ENCODE measurements at places on chromosomes 3 and 15.

- no peak for DNase-seq
Observed at GRCh38 chr3:175558261-175558660, 699.1 kb downstream of the NAALADL2 start.

- no peak for DNase-seq
Observed at GRCh38 chr3:189655617-189656016, 24.4 kb downstream of the TP63 start.

DNA sequence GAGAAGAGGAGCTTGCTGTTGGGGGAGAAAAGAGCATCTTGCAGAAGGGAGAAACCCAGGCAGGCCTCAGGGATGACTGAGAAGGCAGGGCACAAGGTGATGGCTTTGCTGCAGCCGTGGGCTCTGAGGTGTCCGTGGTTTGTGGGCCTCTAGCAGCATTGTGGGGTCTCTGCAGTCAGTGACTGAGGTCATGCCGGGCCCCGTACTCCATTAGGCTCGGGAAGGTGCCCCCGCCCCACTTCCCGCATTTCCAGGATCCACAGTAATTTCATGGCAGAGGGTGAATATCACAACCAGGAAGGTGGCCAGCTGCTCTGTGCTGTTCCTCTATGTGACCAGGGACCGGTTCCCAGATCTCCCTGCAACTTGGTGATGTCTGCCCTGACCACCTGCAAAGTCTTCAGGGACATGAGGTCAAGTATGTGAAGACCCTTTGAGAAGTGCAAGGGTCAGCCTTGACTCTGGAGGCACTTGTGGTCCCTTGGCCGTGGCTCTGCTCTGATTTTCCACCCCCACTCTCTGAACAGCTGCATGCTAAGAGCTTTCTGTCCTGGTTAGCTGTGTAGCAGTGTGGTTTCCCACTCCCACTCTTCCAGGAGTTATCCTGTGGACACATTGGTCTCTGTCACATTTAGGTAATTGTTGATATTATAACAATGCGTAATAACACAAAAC, 3.6 kb downstream of the KLF13 start:
- DNase-seq = no peak

DNA sequence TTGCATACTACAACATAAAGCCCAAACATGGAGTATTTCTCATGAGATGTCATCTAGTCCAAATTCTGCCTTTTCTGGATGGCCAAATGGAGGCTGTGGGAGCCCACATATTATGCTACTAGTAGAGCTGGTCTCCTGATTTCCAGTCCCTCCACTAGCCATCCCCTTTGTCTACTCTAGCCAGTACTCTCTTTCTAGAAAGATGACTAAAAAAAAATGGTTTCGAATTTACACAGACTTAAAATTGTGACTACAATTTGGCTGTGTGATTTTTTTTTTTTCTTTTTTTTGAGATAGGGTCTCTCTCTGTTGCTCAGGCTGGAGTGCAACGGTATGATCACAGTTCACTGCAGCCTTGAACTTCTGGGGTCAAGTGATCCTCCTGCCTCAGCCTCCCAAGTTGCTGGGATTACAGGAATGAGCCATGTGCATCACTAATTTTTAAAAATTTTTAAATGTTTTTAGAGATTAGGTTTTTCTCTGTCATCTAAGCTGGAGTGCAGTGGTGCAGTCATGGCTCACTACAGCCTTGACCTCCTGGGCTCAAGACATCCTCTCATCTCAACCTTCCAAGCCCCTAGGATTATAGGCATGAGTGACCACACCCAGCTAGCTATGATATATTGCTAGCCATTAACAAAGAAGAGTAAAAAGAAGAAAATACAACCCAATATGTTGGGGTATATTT, 273.9 kb downstream of the ADAMTSL3 start:
- DNase-seq = no peak

DNA sequence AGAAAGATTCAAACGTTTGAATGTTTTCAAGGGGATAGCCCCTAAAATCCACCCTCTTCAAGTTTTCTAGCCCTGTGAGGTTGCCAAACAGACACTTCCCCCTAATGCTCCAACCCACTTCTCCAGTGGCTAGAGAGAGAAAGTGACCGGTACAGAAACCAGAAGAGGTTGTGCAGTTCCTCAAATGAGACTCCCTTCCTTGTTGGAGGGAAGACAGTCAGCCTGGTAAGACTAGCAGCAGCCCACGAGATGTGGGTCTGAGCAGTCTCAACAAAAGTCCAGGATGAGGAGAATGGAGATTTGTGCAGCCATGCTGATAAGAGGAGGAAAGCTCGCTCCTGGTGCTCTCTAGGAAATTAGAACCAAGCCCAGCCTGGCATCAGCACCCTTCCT, 222.8 kb upstream of the TPRG1 start:
- DNase-seq = no peak

GRCh38 chr3:19148768-19149091, 420 bp downstream of the KCNH8 start:
- no peak for DNase-seq

DNA sequence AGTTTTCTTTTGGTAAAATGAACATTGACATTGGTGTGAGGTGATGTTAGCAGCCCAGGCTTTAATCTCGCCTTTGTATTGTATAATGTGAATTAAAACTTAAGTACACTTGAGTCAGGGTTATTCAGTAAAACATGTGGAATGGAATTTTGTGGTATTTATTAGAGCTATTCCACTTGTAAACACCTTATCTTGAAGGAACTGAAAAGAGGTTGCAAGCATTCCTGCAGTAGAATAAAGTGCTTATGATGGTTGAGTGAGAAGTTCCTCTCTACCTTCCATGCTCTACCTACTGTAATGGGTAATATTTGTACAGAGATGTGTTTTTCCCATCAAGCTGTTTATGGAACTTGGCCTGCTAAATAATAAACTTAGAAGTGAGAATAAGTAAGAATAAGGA, 36.1 kb downstream of the HMG20A start:
- DNase-seq = no peak

GRCh38 chr3:59374818-59375211, 325.0 kb upstream of the CFAP20DC start:
- DNase-seq = no peak

- no peak for DNase-seq
Observed at GRCh38 chr3:47978386-47978785, 37.8 kb downstream of the MAP4 start.

DNA sequence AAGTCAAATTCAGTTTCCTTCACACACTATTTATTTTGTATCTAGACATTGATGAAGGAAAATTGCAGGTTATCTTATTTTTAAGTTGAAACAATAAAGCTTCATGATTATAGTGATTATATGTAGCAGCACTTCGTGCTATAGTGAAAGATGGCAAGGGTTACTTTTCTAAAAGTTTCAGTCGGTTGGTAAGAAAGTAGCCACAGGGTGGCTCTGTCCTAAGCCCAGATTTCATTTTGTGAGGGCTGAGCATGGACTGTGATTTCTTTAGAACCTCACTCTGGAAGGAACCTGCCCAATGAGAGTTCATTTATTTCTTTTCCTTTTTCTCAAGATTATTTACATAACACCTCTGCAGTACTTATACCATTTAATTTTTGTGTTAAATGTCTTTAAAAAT, 66.5 kb downstream of the NME9 start:
- DNase-seq = no peak

- DNase-seq = peak; percentile 89
Observed at GRCh38 chr15:65286069-65286703, 497 bp downstream of the PARP16 start.

DNA sequence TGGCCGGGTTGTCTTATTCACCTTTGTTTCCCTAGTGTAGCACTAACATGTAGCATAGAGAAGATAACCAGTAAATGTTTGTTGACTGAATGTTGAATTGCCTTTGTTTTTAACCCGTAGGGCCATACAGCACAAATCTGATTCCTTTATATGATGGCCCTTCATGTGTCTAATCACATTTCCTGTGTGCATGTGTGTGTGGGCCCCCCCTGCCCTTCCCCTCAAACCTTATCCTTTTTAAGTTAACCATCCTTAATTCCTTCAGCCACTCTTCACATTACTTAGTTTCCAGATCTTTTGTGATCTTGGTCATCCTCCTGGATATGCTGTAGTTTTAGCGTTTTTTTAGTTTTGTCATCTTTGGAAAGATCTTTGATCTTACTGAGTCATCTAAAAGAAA, 4.2 kb downstream of the NEO1 start:
- DNase-seq = no peak

DNA sequence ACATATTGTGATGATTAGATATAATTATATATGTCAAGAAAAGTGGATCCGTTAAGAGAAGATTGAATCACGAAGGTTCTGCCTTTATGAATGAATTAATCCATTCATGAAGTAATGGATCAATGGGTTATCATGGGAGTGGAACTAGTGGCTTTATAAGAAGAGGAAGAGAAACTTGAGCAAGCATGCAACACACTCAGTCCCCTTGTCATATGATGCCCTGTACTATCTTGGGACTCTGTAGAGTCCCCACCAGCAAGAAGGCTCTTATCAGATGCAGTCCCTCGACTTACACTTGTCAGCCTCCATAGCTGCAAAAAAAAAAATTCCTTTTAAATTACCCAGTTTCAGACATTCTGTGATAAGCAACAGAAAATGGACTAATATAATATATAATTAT, 301.9 kb downstream of the RAP2B start:
- DNase-seq = no peak

DNA sequence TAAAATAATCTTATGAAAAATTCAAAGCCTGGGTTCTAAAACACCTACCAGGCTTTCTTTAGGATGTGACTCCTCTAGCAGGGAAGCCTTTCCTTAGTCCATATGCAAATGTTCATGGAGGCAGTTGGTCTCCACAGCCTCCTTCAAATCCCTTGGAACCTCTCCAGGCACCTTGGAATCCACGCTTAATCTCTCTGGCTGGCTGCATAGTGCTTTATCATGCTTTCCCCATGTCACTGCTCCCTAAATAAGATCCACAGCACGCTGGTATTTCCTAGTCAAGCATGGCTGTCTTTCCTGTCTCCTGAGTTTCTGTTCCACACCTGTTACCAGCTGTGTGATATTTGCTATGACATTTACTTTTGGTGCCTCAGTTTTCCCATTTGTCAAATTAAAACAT, 71.3 kb downstream of the CLSTN2 start:
- DNase-seq = no peak

DNA sequence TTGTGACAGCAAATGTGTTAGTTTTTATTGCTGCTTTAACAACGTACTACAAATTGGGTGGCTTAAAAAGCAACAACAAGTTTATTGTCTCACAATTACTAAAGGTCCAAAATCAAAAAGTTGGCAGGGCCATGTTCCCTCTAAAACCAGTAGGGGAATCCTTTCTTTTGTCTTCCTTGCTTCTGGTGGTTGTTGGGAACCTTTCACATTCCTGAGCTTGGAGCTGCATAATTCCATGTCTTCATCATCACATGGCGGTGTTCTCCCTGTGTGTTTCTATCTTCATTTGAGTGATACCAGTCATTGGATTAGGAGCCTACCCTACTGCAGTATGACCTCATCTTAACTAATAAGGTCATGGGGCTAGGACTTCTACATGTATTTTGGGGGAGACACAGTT, 7.4 kb downstream of the SPRED1 start:
- DNase-seq = no peak

DNA sequence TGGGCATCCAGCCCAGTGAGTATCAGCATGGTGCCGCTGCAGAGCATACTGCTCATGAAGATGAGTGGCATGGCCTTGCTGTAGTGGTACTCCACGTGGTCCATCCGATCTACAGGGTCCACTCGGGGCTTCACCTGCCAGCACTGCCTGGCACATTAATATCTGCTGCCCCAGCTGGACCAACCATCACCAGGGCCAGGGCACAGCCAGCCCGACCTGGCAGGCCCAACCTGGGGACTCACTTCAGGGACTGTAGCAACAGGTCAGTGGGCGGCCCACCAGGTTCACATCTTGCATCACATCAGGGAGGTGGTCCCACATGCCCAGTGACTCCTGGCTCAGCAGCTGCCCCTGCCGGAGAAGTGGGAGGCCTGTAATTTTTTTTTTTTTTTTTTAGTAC, 48.1 kb downstream of the CDIN1 start:
- DNase-seq = no peak

DNA sequence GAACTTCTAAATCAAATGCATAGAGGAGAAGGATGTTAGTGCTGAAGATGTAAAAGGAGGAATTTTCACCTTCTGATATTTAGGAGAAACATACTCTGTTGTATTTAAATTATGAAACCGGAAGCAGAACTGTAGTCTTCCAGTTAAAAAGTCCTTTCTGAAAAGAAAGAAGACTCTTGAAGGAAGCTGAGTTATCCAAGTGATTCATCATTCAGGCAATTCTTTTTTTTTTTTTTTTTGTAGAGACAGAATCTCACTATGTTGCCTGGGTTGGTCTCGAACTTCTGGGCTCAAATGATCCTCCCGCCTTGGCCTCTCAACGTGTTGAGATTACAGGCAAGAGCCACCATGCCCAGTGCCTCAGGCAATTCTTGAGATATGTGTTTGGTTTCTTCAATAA, 424.8 kb upstream of the TPM1 start:
- no peak for DNase-seq

DNA sequence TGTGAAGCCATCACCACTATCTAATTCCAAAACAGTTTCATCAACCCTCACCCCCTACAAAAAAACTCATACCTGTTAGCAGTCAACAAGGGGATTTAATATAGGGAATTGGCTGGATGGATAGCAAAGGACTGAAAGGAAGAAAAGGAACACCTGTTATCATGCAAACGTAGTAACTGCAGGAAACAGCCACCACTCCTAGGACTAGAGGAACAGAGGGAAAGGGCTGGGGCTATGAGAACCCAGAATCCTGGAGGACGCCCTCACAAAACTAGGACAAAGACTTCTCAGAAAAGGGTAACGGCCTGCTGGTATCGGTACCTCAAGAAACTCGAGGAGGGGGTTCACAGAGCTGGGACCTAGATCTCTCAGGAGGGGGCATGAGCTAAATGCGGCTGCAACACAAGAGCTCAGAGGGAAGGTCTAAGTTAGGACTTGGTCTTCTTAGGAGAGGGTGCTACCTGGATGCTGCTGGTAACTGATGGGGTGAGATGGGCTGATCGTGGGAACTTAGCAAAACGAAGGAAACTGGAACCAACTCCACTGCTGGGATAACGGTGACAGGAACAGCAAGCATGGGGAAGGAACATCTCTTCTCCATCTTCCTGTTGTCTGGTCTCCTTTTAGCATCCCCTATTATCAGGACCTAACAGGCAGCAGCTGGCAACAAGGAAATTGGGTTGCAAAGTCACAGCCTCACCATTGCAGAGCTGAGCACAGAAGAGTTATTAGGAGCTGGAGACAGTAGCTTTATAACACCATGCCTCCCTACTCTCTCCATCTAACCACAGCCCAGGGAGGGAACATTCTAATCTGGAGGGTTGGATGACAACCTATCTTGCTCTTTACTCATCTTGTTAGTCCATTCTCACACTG, 147.7 kb downstream of the UACA start:
- DNase-seq = no peak

DNA sequence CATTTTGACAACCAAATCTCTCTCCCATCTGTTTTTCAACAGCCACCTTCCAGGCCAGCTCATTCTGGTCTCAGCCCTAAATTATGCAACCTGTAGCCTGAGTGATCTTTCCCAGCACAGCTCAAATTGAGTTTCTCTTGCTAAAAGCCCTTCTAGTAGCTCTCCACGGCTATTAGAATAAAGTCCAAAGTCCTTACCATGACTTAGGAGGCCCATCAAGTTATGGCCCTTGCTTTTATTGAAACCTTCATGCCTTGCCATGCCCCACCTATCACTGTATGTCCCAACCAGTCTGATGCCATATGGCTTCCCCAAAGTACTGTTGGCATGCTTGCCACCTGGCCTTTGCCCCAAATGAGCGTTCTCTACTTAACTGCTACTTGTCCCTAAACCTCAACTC, 303.5 kb upstream of the GADL1 start:
- DNase-seq = no peak

All from left lobe of liver (tissue), 2 donors.